ENCODE measurements at places on chromosomes 7 and 10. TPM values are rescaled to one million over a fixed set of nuclear protein-coding genes. Genes with fewer than 3 reads are reported as not detected.

DNA sequence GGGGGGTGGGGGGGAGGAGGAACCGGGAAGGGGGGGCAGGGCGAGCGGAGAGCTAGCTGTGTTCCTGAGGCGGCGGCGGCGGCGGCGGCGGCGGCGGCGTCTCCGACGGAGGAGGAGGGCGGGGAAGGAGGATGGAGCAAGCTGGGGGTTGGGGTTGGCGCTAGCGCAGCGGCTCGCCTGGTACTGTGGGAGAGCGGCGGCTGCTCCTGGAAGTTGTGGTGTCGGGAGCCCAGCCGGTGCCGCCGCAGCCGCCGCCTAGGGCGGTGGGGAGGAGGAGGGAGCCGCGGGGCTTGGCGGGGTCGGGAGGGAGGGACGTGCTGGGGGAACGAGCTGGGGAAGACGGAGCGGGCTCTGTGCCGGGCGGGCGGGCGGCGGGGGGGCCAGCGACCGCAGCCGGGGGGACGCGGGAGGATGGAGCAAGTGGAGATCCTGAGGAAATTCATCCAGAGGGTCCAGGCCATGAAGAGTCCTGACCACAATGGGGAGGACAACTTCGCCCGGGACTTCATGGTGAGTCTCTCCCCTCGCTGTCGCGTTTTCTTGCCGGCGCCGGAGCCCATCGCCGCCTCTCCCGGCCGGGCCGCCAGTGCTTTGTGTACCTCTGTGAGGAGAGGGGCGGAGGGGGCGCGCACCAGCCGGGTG, at the start of gene PTPN12:
Gene PTPN12, plus strand, starts transcription at position 160 of the 642 bp plus-strand sequence. Its CDS starts 252 bp downstream, at position 412.
- H3K36me3 ChIP-seq, result no peaks in the 10 kb centered on the region
- DNase-seq, result no peak
- peaks cover 45% of the 10 kb centered on the region for H3K4me1 ChIP-seq
- H3K27ac ChIP-seq, result peak within 1 kb of the TSS; percentile 95
- H3K4me3 ChIP-seq, result peak within 1 kb of the TSS; percentile 95

DNA sequence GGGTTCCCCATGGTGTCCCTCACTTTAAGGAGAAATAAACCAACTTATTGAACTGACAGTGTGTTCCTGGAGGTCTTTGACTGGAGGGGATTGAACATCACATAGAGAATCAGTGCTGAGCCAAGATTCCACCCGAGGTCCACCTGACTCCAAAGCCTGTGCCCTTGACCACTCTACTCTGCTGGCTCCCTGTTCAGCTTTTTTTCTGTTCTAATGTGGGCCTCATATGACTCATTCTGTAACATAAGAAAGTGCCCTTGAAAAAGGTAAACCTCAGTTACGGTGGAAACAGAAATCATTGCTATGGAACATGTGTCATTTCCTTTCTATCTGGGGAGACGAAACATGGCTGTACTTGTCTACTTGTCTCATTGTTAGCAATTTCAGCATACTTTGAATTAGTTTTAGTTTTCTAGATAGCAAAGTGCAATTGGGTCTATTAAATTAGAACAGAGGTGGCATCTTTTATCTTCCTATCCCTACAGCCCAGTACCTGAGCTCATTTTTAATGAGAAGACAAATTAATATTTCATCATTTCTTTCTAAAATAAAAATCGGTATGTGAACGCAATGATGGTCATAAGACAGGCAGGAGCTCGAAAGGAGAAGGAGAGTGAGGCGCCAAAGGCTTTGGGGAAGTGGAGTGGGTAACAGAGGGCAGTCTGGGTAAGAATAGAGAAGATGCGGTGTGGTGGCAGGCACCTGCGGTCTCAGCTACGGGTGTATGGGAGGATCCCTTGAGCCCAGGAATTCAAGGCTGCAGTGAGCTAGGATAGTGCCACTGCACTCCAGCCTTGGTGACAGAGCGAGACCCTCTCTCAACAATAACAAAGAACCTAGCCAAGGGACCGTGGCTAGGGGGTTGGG, 1.5 kb downstream of the GSDME start:
- peaks cover 37% of the 10 kb centered on the region for H3K4me1 ChIP-seq
- no peaks in the 10 kb centered on the region for H3K36me3 ChIP-seq
- H3K27ac ChIP-seq, result peak overlapping the region; percentile 44
- no peaks in the 10 kb centered on the region for H3K27me3 ChIP-seq

DNA sequence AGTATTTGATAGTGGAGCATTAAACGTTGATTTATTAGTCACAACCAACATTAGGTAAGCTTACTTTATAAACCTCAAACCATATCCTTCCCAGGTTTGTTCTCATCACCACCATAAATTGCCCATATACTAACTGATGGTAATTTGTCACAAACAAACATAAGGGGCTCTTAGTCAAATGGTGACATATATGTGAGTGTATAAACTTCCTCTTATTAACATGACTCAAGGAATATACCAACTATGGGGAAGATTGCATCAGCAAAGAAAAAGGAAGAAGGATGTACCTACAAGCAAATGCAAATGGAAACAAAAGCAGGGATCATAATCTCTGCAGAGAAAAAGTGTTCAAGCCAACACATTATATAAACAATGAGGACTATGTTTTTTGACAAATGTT, 418.2 kb upstream of the AKR1E2 start:
- no peaks in the 10 kb centered on the region for H3K4me1 ChIP-seq
- no peak for DNase-seq
- H3K27me3 ChIP-seq, result no peaks in the 10 kb centered on the region
- no peak overlapping the region for H3K4me3 ChIP-seq
- H3K27ac ChIP-seq, result no peak overlapping the region
- no peaks in the 10 kb centered on the region for H3K36me3 ChIP-seq

GRCh38 chr10:108783897-108784296, 1139.4 kb downstream of the XPNPEP1 start:
- H3K36me3 ChIP-seq, result no peaks in the 10 kb centered on the region
- no peaks in the 10 kb centered on the region for H3K4me1 ChIP-seq
- H3K27ac ChIP-seq, result no peak overlapping the region
- H3K27me3 ChIP-seq, result no peaks in the 10 kb centered on the region
- no peak overlapping the region for H3K4me3 ChIP-seq

GRCh38 chr7:35533902-35534301, 161.0 kb downstream of the HERPUD2 start:
- no peak overlapping the region for H3K27ac ChIP-seq
- DNase-seq, result no peak
- no peaks in the 10 kb centered on the region for H3K27me3 ChIP-seq

DNA sequence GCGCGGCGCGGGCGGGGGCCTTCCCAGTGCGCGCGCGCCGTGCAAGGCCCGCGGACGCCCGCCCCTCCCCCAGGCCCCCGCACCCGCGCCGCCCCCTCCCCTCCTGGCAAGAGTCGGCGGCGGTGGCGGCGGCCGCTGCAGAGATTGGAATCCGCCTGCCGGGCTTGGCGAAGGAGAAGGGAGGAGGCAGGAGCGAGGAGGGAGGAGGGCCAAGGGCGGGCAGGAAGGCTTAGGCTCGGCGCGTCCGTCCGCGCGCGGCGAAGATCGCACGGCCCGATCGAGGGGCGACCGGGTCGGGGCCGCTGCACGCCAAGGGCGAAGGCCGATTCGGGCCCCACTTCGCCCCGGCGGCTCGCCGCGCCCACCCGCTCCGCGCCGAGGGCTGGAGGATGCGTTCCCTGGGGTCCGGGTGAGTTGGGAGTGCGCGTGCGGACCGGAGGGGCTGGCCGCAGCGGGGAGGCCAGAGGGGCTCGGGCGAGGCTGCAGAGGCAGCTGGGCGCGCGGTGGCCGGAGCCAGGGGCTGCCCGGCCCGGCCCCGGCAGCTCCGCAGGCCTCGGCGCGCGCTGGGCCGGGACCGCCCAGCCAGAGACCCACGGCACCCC, at the start of gene BMPR1A:
Gene BMPR1A, plus strand, starts transcription at position 109 of the 602 bp plus-strand sequence. CDS start 119,400 bp downstream, outside the sequence.
- H3K27me3 ChIP-seq, result no peaks in the 10 kb centered on the region
- peak within 1 kb of the TSS; percentile 83 for H3K4me3 ChIP-seq

GRCh38 chr10:62721687-62722086, 82.8 kb upstream of the ADO start:
- H3K36me3 ChIP-seq, result no peaks in the 10 kb centered on the region
- peaks cover 19% of the 10 kb centered on the region for H3K4me1 ChIP-seq
- no peak for DNase-seq
- 0 out of 3 replicates have a peak, but pooled peaks cover 4% of the 10 kb centered on the region for H3K27me3 ChIP-seq

GRCh38 chr10:88243202-88243744, 339.8 kb downstream of the RNLS start:
- no peak for DNase-seq
- H3K36me3 ChIP-seq, result no peaks in the 10 kb centered on the region
- no peak overlapping the region for H3K27ac ChIP-seq
- no peaks in the 10 kb centered on the region for H3K4me1 ChIP-seq

DNA sequence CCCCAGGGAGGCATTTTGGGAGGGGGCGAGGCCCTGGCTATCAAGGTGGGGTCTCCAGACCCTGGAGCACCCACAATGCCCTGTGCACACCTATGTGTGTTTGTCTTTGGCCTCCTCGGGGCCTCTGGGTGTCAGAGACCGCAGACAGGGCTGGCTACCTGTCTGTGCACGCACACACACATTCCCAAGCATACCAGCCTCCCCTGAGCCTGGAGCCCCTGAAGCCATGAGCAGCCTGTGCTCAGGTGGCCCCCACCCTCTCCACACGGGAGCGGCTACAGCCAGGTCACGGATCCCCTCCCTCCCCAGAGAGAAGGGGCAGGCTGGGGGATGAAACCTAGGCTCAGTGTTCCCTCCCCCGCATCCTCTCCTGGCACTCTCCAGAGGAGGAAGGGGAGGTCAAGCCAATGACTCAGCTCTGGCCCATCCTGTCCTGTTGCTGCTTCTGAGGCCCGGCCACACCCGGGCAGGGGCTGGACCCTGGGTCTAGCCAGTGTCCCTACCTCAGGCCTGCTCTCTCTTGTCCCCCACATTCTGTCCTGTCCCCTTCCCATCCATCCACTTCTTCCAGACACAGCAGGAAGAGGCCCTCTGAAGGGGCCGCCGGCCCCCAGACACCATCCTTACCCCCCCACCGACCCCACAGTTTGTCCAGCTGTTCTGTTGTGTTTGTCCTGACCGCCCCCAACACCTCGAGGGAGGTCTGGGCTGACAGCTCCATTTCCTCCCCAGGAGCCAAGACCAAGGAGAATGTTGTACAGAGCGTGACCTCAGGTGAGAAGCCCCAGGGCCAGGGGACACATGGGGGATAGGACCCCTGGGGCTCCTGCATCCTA, 720 bp downstream of the SNCG start:
- H3K4me1 ChIP-seq, result peaks cover 55% of the 10 kb centered on the region
- H3K27me3 ChIP-seq, result peaks cover 73% of the 10 kb centered on the region
- no peak overlapping the region for H3K4me3 ChIP-seq
- no peaks in the 10 kb centered on the region for H3K36me3 ChIP-seq
- no peak overlapping the region for H3K27ac ChIP-seq

DNA sequence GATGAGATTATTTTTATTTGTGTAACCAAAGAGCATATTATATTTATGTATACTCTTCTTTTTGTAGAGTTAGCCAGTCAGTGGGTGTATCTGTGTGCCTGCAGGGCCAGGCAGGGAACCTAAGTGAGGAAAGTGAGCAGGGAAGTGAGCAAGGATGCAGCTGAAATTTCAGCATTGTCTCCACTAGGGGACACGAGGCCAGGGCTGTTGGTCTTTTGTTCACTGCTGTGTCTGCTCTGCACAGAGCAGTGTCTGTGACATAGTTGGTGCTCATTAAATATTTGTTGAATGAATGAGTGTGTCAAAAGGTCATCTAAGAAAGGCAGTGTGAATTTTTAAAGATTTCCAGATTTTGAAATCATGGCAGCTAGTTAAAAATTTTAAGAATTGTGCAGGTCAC, 51.8 kb downstream of the SUGCT start:
- H3K36me3 ChIP-seq, result 0 out of 3 replicates have a peak, but pooled peaks cover 3% of the 10 kb centered on the region
- no peaks in the 10 kb centered on the region for H3K27me3 ChIP-seq
- H3K4me3 ChIP-seq, result no peak overlapping the region

- no peak overlapping the region for H3K4me3 ChIP-seq
- no peak for DNase-seq
- 0 out of 2 replicates have a peak, but pooled peaks cover 9% of the 10 kb centered on the region for H3K4me1 ChIP-seq
- no peak overlapping the region for H3K27ac ChIP-seq
Measured at GRCh38 chr10:121076776-121077715, 225.9 kb downstream of the WDR11 start.

DNA sequence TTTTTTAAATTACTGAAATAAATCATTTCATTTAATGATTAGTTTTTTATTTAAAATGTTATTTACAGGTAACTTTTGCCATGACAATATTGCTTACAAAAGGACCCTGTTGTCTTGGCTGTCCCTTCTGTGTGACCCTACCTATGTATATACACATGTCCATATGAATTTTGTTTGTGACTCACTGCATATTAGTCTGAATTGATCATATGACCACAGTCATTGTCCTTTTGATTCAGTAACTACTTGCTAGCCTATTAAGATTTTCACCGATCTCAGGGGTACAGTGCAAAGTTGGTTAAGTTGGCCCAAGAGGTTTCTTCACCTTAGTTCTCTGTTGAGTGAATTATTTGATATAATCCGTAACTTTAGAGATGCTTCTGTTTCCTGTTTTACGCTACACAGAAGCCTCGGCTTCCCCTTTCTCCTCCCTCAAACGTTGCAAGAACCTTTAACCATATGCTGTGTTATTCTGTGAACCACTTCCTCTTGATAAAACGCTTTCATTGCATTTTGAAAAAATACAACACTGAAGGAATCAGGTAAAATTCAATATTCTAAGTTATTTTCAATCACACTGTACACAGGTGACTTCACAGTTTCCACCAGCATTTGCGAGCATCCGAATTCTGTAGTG, 43.9 kb downstream of the APBB1IP start:
- H3K27ac ChIP-seq, result no peak overlapping the region
- peaks cover 13% of the 10 kb centered on the region for H3K4me1 ChIP-seq
- H3K27me3 ChIP-seq, result no peaks in the 10 kb centered on the region
- no peak overlapping the region for H3K4me3 ChIP-seq

DNA sequence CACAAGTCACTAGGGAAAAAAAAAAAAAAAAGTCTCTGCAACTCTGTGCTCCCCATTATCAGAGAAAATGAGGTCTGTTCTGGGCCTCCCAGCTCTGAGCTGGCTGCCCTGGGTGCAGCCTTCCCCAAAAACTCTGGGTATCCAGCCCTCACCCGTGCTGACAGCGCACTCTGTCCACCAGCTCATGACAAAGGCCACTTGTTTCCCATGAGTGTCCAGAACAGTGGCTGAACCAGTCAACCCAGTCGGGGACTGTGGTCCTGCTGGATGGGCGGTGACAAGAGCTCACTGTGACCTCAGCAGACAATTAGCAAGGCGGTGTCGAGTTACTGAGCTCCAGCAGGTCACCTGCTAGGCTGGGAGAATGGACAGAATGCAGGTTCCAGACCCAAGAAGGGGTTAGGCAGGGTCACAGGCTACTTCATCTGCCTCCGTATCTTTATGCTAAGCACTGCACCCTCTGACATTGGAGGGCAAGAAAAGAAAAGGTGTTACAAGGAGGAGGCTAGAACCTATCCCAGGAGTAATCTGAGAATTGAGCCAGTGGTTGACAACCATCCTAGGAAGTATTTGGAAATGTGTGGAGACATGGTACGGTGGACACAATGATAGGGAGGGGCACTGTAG, 37.2 kb downstream of the DLG5 start:
- H3K27ac ChIP-seq, result peak overlapping the region; percentile 83
- no peaks in the 10 kb centered on the region for H3K27me3 ChIP-seq
- H3K4me3 ChIP-seq, result peak overlapping the region; percentile 44
- H3K36me3 ChIP-seq, result no peaks in the 10 kb centered on the region
- peak; percentile 93 for DNase-seq

CDH23 gene
- 0.13 TPM for polyA plus RNA-seq

HKDC1 gene
- polyA plus RNA-seq, result 10.1 TPM

LIPM gene
- polyA plus RNA-seq, result not detected

CH25H gene
- not detected for polyA plus RNA-seq

SPDYE1 gene
- not detected for polyA plus RNA-seq

CLDN3 gene
- 0.51 TPM for polyA plus RNA-seq
